ENCODE measurements at places on chromosomes 2 and 18.

GRCh38 chr2:143529118-143529720 is 400.0 kb downstream of the ARHGAP15 start:
- DNase-seq = no peak

- DNase-seq = no peak
These were observed 9.1 kb downstream of the SOX11 start for GRCh38 chr2:5701266-5701665.

- no peak for DNase-seq
These were observed 91.7 kb upstream of the MMADHC start for GRCh38 chr2:149679286-149679685.

- no peak for DNase-seq
These were observed 255.5 kb downstream of the MYO3B start for GRCh38 chr2:170433448-170433847.

- DNase-seq = no peak
These were observed 349.6 kb downstream of the ARL6IP6 start for GRCh38 chr2:153068052-153068451.

- no peak for DNase-seq
These were observed 24.5 kb downstream of the SLC66A2 start for GRCh38 chr18:79926715-79927606.
